ENCODE measurements at places on chromosomes 1 and 21.

GRCh38 chr1:74396462-74396861 lies 115.9 kb downstream of the LRRC53 start:
- DNase-seq, result no peak

GRCh38 chr1:147287133-147287865 lies 44.8 kb downstream of the CHD1L start:
- DNase-seq, result no peak

DNA sequence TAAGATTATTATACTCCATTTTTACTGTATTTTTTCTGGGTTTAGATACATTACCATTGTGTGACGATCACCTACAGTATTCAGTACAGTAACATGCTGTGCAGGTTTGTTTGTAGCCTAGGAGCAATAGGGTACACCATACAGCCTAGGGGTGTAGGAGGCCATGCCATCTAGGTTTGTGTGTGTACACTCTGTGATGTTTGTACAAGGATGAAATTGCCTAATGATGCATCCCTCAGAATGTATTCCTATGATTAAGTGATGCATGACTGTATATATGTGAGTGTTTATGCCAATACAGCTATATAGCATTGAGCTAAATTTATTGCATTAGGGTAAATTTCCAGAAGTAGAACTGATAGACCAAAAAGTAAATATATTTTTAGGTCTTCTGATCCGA lies 23.3 kb downstream of the TUFT1 start:
- no peak for DNase-seq

DNA sequence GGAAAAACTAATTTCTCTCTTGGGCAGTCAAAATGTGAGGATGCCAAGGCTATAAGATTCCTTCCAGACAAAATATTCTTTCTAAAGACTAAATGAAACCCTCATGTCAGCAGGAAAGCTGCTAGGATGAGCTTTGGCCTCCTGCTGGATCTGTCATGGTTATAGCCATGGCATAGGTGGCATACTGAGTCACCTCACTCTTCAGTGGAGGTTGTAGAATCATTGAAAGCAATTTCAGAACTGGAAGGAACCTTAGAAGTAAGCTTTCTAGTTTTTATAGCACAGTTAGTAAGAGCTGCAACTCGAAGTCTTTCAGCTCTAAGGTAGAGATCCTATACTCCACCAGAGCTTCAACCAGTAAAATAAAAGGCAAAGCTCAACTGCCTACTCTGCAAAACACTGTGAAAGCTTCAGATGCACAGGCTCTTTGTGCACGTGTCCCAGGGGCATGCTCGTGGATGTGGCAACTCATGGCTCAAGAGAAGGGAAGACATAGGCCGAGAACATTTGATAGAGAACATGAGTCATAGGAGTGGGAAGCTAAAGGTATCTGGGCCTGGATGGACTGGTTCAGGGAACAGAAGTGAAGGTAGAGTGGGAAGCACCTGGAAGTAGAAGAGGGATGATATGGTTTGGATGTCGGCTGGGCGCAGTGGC lies 5.8 kb downstream of the AVPR1B start:
- DNase-seq, result no peak

GRCh38 chr1:3968851-3969250 lies 68.8 kb upstream of the C1orf174 start:
- peak; percentile 39 for DNase-seq

GRCh38 chr1:2003541-2004131 lies at the start of gene CFAP74:
CFAP74 (minus strand) TSS chr1:2003786; CDS start chr1:1990956, 12,830 bp downstream.
- peak; percentile 92 for DNase-seq

DNA sequence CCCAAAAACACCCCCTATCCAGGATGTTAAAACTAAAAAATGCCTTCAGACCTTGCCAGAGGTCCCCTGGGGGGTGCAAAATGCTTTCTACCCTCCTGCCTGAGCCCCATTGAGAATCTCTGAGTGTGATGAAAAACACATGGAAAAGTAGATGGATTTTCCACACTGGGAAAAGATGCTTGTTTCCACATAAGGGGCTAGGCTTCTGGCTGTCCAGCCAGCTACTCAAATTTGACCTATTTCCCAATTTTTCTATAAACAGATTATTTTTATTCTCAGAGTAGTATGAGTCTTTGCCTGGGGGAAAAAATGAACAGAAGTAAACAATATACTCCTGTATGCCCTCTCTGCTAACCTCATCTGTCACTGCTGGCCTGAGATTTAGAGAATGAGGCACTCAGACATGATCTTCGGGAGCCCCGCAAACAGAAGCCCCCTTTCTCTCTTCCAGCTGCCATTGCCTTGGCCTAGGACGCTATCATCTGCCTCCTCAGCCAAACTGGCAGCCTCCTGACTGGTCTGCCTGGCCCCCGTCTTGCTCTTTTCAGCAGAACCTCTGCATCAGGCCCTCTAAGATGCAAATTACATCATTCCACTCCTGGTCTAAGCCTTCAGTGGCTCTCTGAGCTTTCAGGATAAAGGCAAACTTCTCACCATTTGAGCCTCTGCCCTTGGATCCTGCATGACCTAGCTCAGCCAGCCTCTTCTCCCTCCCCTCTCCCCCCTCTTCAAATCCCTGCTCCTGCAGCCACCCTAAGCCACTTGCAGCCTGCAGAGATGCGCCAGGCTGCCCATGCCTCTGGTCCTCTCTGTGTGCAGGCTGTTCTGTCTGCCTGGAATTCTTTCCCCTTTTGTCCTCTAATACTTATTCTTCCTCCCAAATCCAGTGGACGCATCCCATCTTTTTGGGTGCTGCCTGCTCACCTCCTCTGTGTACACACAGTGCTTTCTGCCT lies 39.7 kb upstream of the TMEM125 start:
- no peak for DNase-seq

GRCh38 chr1:33972676-33973395 lies 109.0 kb downstream of the HMGB4 start:
- no peak for DNase-seq

- DNase-seq, result no peak
These were observed 75.6 kb downstream of the PLA2G4A start for GRCh38 chr1:186904361-186904760.

- peak; percentile 34 for DNase-seq
These were observed 143.6 kb upstream of the ARHGEF16 start for GRCh38 chr1:3310718-3311400.

- no peak for DNase-seq
These were observed 4.6 kb upstream of the NBPF1 start for GRCh38 chr1:16617778-16618580.

- DNase-seq, result peak; percentile 46
These were observed 12.5 kb upstream of the SARS1 start for GRCh38 chr1:109201123-109201703.

All from retina (tissue), 1 donor.